ENCODE measurements at places on chromosomes 11 and 22. TPM values are rescaled to one million over a fixed set of nuclear protein-coding genes. Genes with fewer than 3 reads are reported as not detected.

Gene LGALS1
- total RNA-seq: 2,925 TPM

Gene DEUP1
- not detected for total RNA-seq

Gene RBMXL2
- total RNA-seq: not detected

Gene MUC15
- total RNA-seq: not detected

Gene CARD10
- total RNA-seq: 8.6 TPM

DNA sequence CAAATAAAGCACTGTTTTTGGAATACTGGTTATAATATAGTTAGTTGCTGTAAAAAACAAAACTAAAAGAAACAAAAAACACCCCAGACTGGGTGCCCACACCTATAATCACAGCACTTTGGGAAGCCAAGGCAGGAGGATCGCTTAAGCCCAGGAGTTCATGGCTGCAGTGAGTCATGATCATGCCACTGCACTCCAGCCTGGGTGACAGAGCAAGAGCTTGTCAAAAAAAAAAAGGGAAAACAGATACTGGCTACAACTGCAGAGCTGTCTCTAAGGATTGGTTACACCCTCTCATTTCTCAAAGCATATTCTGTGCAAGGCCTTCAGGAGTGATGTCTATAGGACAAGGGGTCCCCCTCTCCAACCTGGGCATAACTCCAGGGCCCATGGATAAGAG lies 14.6 kb upstream of the STK33 start:
- DNase-seq: no peak

GRCh38 chr11:34339149-34340064 lies 18.4 kb downstream of the ABTB2 start:
- no peak for DNase-seq

DNA sequence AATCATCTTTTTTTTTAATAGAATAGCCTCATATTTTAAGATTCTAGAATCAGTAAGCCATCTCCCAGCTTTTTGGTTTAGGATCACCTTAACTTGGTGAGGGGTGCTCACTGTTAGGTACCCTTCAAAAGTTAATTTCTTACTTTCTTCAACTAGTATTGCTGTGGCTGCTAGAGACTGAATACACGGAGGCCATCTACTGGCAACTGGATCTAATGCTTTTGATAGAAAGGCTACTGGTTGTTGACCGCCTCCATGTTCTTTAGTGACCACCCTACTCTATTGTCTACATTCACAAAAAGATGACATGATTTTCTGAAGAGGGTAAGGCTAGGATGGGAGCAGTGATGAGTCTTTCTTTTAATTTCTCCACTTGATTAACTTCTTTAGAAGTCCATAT lies 16.7 kb upstream of the ALDH3B2 start:
- DNase-seq: no peak

DNA sequence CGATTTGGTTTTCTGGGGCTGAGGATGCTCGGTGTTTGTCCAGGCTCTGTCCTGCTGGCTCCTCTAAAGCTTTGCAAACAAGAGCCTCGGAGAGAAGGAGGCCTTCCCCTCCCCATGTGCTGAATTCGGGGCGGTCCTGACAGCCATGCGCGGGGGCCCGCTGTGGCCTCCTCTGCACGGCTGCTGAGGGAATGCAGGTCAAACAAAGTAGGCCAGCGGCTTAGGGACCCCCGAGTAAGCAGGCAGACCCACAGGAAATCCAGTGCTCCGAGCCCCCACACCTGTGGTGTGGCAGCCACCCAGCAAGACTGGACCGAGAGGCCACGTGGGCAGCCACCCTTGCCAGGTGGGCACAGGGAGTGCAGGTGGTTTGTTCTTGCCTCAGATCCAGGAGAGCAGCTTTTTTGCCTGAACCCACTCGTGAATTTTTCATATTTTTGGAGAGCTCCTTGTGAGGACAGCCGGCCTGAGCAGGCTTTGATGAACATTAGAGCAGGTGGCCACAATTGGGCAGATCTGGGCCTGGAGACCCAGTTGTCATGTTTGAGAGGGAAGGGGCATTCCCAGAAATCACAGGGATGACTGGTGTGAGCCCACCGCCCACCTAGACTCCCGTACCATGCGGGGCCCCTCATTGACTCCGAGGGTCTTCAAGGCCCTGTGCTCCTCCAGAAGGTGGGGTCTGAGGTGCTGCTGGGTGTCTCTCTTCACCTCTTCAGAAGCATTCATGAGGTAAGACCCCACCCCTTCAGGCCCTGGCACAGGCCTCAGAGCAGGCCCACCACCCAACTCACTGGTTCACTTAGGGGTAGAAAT lies 43.0 kb upstream of the KCNQ1OT1 start:
- peak; percentile 58 for DNase-seq

- no peak for DNase-seq
Measured at GRCh38 chr11:47314992-47315391, 37.5 kb downstream of the MYBPC3 start.

DNA sequence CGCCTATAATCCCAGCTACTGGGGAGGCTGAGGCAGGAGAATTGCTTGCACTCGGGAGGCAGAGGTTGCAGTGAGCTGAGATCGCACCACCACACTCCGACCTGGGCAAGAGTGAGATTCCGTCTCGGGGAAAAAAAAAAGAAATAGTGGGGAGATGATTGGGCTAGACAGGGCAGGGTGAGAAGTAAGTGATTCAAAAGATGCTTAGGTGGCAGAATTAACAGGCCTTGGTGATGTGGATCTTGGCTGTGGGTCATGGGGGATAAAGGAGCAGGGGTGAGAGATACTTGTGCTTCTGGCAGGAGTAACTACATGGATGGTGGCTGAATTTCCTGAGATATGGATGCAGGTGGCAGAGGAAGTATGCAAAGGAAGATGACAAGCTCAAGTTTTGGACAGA lies 13.1 kb upstream of the UCP3 start:
- no peak for DNase-seq

- DNase-seq: peak; percentile 83
Measured at GRCh38 chr11:62443390-62444235, 24.8 kb downstream of the SCGB1A1 start.

DNA sequence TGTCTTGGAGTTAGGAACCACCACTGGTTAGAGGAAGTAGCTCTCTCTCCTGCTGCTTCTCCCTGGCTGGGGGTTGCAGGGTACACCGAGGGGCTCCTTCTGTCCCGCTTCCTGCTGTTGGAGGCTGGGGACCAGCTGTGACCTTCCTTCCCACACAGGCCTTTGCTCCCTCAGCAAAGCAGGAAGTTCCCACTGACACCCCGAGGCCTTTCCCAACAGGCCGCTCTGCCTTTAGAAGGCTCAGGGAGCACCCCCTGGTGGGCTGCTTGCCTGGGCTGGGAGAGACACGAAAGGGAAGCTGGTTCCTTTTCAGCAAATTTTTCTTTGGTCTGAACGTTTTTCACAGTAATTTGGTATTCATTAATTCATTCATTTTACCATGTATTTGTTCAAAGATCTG lies 527.9 kb upstream of the B3GAT1 start:
- no peak for DNase-seq

- DNase-seq: no peak
Measured at GRCh38 chr11:71437879-71438278, 10.3 kb downstream of the DHCR7 start.

- peak; percentile 52 for DNase-seq
Measured at GRCh38 chr11:64716473-64717267, 6.3 kb downstream of the NRXN2 start.

- no peak for DNase-seq
Measured at GRCh38 chr22:20834725-20835124, 23.9 kb downstream of the PI4KA start.

GRCh38 chr11:35852056-35852455 lies 91.8 kb upstream of the LDLRAD3 start:
- DNase-seq: peak; percentile 69

All from sigmoid colon (tissue), 7 donors.